ENCODE measurements at places on chromosomes 16 and 17.

DNA sequence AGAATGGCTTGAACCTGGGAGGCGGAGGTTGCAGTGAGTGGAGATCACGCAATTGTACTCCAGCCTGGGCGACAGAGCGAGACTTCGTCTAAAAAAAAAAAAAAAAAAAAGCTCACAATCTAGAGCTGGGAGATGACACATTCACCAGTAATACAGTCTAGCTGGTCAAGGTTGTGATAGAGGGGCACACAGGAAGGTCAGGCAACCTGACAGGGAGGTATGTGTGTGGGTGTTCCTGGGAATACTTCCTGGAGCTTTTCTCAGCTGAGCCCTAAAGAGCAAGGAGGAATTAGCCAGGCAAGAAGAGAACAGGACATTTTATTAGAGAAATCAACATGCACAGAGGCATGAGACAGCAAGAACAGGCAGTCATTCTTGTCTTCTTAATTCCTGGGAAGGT, 216.7 kb downstream of the SHISA9 start:
- DNase-seq: no peak

DNA sequence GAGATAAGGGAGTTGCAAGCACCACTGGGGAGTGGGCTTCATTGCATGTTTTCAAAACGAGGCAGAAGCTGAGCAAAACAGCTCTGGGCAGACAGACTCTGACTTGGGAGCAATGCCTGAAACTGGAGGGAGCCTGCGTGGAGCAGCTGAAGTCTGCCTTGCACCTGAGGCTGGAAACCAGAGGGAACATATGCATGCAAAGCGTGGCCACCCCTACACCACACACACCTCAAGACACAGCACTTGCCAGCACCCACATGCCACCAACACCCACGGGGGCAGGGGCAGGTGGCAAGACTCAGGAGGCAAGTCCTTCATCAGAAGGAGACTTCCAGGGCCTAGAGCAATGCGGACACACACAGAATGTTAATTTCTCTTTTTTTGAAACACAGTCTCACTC, 45.8 kb downstream of the COTL1 start:
- no peak for DNase-seq

DNA sequence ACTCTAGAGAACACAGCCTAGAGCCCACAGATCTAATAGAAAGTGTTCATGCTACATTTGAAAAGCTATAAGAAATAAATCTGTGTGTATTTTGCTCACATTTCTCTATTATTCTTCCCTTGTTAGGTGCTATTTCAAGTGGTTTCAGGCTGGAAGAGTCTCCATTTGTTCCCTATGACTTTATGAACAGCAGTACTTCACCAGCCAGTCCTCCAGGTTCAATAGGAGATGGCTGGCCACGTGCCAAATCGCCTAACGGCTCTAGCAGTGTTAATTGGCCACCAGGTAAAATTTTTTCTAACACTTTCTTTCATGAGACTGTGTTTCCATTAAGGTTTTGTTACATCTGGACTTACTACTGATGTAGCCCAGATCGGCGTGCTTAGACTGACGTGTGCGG, 30.7 kb upstream of the SLC5A11 start:
- DNase-seq: no peak

DNA sequence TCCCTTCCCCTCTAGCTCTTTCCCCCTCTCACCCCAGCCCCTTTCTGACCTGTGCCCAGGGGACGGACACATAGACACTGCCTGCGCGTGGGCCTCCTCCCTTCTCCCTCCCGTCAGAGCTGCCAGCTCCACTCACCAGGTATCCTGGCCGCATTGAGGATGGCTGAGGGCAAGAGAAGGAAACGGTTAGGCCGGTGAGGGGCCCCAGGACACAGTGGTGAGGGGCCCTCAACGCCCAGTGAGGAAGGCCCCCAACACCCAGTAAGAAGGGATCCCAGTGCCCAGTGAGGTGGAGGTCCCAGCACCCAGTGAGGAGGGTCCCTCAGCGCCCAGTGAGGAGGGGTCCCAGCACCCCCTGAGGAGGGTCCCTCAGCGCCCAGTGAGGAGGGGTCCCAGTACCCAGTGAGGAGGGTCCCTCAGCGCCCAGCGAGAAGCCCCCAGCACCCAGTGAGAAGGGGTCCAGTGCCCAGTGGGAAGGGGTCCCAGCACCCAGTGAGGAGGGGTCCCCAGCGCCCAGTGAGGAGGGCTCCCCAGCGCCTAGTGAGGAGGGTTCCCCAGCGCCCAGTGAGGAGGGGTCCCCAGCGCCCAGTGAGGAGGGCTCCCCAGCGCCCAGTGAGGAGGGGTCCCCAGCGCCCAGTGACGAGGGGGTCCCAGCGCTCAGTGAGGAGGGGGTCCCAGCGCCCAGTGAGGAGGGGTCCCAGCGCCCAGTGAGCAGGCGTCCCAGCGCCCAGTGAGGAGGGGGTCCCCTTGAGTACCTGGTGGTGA, 1.1 kb downstream of the PRSS22 start:
- DNase-seq: no peak

- DNase-seq: peak; percentile 83
Measured at GRCh38 chr16:1002399-1003166, 21.0 kb downstream of the SOX8 start.

GRCh38 chr16:77298418-77299360, 99.5 kb downstream of the SYCE1L start:
- peak; percentile 93 for DNase-seq

DNA sequence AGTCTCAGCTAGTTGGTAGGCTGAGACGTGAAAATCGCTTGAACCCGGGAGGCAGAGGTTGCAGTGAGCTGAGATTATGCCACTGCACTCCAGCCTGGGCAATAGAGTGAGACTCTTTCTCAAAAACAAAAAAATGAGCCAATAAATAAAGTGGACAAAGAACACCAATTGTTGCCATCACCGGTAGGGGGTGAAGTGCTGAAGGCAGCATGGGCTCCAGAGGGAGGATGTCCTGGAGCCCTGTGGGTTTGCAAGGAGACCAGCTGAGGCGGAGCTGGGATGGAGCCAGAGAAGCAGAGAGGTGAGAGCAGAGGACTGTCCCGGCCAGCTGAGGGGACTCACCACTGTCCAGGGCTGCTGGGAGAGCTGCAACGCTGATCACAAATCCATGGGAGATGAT, 13.8 kb downstream of the CHST6 start:
- DNase-seq: no peak

DNA sequence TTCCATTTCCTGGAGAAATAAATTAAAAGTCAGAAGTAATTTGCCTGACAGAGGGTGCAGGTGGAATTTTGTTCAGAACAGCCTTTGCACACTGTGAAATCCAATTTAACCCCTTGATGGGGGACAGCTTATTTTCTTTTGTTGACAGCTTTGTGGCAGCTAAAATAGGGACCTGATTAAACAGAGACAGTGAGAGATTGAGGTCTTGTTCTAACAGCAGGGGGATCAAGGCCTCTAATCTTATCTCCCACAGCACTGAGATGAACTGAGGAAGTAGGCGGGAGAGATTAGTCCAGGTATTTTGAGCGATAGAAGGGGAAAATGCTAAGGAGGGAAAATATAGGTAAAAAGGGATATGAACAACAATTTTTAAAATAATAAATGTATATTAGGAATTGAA, 1491.4 kb upstream of the GOT2 start:
- DNase-seq: no peak

DNA sequence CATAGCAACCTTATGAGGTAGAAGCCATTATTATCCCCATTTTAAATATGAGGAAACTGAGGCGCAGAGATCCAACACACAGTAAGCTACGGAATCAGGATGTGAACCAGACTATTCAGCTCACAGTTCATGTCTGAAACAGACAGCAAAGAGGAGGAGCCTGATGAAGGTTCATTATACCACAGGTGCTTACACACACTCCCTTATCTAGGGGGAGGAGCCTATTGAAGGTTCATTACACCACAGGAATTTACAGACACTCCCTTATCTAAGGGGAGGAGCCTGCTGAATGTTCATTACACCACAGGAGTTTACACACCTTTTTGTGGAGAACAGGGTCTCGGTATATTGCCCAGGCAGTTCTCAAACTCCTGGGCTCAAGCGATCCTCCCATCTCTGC, 21.9 kb downstream of the C16orf95 start:
- DNase-seq: peak; percentile 18

GRCh38 chr17:13729466-13730134, 127.9 kb upstream of the HS3ST3A1 start:
- no peak for DNase-seq

- no peak for DNase-seq
Measured at GRCh38 chr16:8812162-8812843, 14.7 kb downstream of the PMM2 start.

DNA sequence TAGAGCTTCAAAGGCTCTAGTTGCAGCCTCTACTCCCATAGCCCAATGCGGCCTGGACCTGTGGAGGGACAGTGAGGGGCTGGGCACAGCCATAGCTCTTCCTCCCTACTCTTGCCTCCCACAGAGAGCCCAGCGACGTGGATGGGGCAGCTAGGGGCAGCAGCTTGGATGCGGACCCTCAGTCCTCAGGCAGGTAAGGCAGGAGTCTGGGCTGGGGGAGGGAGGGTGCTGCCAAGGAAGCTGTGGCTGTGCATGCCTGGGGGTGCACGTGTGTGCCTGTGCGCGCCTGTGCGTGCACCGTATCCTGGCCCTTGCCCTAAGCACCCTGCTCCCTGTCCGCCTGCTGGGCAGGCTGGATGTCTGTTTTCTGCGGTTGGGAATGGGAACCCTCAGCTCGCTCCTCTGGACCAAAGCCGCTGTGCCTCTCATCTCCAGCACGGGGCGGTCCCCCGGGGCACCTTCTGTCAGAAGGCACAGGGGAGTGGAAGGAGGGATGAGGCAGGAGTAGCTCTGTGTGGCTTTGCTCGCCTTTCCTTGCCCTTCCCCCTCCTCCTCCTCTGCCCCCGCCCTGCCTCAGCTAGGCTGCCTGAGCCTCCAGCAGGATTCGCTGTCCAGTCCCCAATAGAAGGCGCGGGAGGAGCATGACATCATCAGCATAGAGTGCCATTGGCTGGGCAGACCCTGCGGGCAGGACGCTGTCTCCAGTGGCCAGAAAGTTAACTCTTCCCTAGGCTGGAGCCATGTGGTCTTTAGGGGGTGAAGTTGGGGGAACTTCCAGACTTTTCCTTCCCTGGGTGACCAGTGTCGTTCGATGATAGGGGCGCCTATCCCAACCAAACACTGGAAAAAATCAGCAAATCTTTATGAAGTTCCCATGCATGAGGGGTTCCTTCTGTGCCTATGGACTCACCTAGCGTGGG, 797 bp downstream of the PRCD start:
- peak; percentile 96 for DNase-seq

DNA sequence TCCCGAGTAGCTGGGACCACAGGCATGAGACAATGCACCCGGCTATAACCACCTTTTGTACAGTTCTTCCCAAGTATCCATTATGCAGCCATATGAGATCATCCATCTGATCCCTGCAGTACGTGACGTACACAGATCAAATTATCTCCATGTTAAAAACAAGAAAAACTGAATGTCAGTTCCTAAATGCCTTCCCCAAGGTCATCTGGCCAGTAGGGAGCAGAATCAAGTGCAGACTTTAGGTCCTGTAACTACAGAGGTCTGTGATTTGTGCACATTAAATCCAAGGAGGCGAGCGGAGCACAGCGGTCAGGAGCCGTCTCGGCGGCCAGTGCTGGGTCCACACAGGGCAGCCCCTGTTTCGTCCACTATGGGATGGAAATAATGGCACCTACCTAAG, 23.7 kb downstream of the ZCCHC14 start:
- DNase-seq: no peak

DNA sequence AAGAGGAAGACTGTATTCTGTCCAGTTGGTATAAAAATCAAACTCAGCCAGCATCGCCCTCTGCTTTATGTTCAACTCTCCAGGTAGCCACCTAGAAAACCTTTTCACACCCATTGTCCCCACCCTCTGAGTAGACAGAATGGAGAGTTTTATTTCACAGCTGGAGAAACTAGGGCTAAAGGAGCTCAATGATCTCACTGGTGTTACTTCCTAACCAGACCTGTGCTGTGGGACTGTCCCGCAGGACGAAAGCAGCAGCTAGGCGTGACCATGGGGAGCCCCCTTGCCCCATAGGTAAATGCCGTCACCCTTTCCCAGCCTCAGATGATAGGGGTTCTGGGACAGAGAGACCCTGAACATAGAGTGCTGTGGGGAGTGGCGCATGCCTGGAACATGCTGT, 67.7 kb downstream of the CYLD start:
- no peak for DNase-seq

GRCh38 chr17:16466407-16466806, 25.6 kb downstream of the LRRC75A start:
- no peak for DNase-seq

GRCh38 chr17:50035945-50036344, 20.0 kb upstream of the ITGA3 start:
- DNase-seq: no peak

DNA sequence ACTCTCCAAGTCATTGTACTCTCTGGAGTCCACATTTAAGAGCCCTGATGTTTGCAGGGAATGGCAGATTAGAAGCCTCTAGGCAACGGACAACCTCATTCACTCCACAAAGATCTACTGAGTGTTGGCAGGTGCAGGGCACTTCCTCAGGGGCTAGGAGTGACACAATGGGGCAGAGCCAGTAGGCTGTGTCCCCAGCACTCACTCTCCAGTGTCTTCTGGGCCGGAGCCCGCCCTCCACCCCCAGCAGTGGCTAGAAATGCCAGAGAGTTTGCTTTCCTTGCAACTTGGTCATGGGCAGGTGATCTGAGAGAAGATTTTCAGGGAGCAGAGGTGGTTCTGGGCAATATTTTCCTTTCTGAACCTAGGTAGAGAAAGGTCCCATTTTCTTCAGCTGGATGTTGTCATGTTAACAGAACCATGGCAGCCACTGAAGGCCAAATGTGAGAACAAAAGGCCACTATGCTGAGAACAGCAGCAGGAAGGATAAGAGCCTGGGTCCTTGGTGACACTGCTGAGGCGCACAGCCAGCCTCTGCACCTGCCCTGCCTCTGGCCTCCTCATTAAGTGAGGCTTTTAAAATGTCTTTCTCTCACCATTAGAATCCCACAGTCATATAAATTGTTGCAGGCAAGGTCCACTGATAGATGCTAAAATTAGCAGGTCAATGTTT, 96.2 kb downstream of the USP31 start:
- no peak for DNase-seq

DNA sequence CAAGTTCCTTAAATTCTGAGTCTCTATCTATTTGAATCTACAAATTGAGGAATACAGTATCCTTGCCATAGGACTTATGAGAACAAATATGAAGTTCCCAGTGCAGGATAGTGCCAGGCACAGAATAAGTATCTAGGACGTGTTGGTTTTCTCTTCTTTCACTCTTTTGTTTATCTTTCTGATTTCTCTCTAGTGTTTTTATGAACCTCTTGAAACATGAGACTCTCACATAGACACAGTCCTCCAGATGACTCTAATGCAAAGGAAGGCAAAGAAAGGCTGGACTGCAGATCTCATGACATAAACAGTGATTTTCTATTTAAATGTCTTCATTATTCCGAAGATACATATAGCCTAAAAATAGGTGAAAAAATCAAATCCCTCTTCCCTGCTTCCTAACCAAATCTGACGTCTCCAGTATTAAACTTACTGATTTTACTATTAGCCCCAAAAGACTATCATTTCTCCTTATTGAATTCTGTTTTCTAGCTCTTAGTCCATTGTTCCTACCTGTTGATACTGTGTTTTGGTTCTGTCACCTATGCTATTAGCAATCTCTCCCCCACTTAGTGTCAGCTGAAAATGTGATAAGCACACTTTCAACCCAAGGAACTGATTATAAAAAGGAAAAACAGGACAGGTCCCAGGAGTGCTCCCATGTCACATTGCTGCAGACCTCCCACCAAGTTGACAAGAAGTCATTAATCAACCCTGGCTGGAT, 24.9 kb upstream of the ADAMTS18 start:
- DNase-seq: no peak

All from cardiac fibroblast (primary cell).